Colonic mucosa (tissue), 4 donors: ENCODE measurements at places on chromosomes 1 and 21. TPM values are rescaled to one million over a fixed set of nuclear protein-coding genes. Genes with fewer than 3 reads are reported as not detected.

The HLX gene
- 1.7 TPM for total RNA-seq

The KRTAP7-1 gene
- not detected for total RNA-seq

The PRKAA2 gene
- total RNA-seq: 6.8 TPM

The SH3D21 gene
- 7.4 TPM for total RNA-seq

The ABCA4 gene
- 0.02 TPM for total RNA-seq

The CTSE gene
- total RNA-seq: 10.8 TPM

The SEC16B gene
- total RNA-seq: 5.2 TPM

The PCBP3 gene
- total RNA-seq: 2.1 TPM

The AQP10 gene
- 0.27 TPM for total RNA-seq

DNA sequence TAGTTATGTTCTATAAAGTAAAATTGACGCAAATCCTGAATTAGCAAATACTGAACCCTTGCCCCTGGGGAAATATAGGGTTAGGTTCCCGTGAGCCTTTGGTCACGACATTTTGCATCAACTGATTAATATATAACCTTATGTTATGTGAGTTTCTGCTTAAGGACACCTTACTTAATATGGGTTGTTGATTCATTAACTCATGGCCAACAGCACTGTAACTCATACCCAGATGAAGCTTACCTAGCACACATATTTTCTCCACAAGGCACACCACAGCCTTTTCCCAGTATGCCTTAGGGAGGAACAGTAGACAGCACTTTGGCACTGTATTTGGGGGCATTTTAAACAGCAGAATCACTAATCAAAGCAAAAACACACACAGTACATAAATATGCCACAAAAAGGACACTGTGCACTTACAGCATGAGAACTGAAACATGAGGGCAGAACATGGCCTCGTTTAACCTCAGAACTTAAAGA lies 15.1 kb downstream of the INAVA start:
- DNase-seq: no peak

DNA sequence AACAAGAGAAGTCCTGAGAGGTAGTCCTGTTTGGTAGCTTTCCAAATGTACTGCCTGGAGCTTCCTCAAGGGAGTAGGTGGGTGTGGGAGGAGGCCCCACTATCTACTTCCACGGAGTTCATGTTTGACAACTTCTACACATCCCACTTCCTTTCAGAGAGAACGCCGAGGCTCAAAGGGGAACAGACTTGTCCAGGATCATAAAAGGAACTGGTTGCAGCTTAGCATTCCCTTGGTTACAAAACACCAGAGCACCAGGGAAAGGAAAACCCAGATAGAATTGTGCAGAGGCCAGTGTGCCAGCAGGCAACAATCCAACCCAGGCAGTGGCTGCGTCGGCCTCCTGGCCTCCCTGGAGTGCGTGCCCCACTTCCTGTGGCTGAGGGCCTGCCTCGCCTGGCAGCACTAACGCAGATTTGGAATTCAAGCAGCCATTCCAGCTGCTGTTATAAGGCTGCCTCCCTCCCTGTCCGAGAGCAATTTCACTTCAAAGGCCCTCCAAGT lies 4.2 kb upstream of the RAP1GAP start:
- peak; percentile 33 for DNase-seq

DNA sequence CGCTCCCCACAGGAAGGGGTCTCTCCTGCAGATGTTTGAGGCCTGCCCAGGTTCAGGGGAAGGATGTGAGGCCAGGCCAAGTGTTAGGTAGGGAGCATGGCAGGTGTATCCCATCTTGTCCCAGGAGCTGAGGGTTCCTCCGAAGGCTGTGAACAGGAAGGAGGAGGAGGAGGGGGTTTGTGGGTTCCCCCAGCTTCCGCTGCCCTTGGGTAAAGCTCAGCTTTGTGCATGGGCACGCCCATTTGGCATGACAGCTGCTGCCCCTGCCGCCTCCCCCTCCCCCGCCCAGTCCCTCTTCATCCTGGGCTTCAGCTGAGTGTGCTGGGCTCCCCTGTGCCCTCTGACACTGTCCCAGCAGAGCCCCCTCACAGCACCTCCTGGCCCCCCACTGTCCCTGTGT lies 25.5 kb downstream of the TNFRSF8 start:
- DNase-seq: no peak

- peak; percentile 87 for DNase-seq
Measured at GRCh38 chr1:68232289-68233148, at the start of gene WLS. Gene WLS, minus strand, starts transcription at chr1:68232523. Its CDS starts 224 bp downstream, at chr1:68232299.

DNA sequence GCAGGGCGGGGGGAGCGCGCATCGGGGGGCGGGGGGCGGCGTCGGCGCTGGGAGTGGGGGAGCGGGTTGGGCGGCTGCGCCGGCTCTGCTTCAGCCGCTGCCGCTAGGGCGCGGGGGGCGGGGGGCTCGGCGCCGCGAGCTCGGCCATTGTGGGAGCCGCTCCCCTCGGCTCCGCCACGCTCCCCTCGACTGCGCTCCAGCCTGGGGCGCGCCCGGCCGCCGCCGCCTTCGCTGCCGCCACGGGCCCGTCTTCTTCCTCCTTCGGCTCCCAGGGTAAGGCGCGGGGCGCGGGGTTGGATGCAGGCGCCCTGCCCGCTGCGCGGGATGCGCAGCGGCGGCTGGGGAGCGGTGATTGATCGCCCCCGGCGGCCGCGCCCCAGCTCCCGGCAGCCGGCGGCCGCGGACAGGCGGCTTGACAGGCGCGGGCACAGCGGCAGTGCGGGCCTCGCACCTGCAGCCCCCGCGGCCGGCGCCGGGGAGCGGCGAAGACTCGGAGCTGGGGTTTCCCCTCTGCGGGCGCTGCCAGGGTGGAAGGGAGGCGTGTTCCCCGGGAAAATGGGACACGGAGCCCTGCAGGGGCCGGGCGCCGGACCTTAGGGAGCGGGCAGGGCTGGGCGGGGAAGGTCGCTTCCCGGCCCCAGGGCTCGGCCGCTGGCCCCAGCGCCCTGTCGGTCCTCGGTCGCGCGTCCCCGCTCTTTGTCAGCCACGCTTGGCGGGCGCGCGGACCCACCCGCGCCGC lies 55.3 kb downstream of the NDUFS5 start:
- no peak for DNase-seq

DNA sequence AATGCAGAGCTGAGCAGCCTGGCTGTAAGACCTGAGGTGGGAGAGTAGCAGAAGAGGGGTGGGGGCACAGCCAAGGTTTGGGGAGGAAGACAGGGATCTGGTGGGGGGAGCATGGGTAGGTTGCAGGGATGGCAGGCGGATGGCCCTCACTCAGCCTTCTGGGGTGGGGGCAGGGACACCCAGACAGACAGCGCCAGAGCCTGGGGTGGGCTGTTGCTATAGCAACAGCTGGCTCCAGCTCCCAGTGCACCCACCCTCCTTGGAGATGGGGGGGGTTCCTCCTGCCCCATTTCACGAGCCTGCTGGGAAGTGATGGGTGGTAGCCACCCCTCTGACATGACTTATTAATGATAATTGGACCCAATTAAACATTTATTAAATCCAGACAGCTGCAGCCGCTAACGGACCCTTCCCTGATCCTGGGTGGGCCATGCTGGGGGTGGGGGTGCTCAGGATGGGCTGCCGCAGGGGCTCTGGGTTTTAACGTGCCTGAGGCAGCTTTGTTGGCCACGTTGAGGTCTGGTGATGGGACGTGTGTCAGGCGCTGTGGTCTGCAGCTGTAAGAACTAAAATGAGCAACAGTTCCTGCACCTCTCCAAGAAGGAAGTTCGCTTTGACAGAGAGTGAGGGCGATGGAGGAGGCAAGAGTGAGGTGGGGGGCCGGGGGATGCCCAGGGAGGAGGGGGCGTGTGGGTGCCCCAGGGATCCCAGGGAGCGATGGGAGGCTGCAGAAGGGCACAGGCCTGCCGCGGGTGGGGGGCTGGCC lies 19.4 kb downstream of the AGRN start:
- DNase-seq: no peak

- no peak for DNase-seq
Measured at GRCh38 chr1:47996060-47996405, 1.2 kb downstream of the TRABD2B start.

- no peak for DNase-seq
Measured at GRCh38 chr1:3261007-3261968, 192.3 kb downstream of the PRDM16 start.

- DNase-seq: no peak
Measured at GRCh38 chr1:168419736-168420135, 124.1 kb downstream of the XCL2 start.

DNA sequence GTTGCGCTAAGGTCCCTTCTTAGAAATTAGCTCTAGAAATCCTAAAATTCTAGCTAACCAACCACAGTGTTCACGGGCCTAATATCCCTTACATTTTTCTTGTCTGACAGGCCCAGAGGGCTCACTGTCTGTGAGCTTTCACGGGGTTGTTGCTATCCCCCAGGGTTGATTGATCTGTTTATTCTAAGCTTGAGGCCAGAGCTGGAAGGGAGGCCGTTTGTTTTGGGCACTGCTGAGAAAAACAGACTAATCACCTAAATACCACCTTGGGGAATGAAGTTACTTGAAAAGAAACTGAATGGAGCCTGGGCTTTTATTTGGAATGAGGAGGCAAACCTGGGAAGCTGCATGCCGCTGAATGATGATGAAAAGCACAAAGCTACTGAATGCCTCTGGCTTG lies 162.4 kb downstream of the KIF26B start:
- DNase-seq: no peak

DNA sequence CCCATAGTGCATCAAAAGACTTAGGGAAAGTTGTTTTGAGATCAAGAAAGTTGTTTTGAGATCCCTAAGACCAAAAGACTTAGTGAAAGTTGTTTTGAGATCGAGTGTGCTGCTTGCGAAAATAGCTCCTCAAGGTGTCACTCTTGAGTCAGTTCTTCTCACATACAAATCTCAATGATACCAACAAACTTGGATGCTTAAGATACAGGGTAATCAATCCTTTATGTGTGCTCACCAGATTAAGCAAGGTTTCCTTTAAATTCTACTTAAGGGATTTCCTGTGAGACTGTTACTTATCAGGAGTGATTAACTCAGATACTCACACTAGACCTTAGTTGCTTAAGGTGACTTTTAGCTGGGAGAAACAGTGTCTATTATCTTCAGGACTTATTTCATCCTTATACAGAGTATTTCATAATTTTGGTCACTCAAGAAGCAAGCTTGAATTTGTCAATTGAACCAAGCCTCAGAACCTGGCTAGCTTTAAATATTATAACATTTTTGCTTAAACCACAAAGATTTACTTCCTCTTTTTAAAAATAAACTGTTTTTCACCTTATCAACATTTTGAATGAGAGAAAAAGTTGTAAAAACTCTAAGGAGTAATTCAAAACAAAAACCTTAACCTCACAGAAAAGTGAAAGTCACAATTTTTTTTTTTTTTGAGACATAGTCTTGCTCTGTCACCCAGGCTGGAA lies 8.0 kb upstream of the RLF start:
- DNase-seq: peak; percentile 31

GRCh38 chr1:71276466-71276865 lies 195.6 kb upstream of the ZRANB2 start:
- DNase-seq: no peak

DNA sequence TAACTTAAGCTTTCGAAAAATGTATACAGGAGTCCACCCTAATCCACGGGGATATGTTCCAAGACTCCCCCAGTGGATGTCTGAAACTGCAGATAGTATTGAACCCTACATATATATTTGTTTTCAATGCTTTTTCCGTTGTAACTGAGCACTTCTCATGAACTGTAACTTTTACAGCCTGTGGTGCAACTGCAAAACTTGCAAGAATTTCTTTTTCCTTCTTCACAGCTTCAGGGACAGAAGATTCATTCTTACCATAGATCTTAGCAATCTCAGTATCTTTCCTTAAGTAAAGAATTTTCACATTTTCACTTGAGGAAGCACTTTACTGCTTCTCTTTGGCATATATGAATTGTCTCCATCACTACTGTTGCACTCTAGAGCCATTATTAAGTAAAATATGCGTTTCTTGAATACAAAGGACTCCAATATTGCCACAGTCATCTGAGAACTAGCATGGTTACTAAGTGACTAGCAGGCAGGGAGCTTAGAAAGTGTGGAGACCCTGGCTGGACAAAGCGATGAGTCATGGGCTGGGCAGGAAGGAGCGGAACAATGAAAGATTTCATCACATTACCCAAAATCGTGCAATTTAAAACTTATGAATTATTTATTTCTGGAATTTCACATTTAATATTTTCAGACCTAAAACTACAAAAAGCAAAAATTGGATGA lies 14.1 kb downstream of the DPYD start:
- no peak for DNase-seq

- no peak for DNase-seq
Measured at GRCh38 chr1:94335447-94335846, 82.7 kb upstream of the ABCD3 start.

GRCh38 chr1:213183036-213183672 lies 132.1 kb downstream of the RPS6KC1 start:
- no peak for DNase-seq

DNA sequence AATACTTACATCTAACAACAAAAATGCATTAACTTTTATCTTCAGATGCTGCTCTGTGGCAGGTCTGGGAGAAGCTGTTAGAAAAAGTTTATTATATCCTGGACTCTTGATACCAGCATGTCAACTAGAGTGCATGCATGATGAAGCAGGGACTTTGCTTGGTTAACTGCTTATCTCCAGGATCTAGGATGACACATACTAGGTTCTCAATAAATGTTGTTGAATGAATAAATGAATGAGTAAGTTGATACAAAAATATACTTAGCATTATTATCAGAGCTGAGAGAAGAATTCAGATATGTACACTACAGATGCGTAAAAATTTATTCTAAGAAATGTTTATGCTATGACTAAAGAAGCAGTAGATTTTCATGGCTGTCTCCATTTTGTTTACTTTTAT lies 304.3 kb downstream of the LTN1 start:
- no peak for DNase-seq

DNA sequence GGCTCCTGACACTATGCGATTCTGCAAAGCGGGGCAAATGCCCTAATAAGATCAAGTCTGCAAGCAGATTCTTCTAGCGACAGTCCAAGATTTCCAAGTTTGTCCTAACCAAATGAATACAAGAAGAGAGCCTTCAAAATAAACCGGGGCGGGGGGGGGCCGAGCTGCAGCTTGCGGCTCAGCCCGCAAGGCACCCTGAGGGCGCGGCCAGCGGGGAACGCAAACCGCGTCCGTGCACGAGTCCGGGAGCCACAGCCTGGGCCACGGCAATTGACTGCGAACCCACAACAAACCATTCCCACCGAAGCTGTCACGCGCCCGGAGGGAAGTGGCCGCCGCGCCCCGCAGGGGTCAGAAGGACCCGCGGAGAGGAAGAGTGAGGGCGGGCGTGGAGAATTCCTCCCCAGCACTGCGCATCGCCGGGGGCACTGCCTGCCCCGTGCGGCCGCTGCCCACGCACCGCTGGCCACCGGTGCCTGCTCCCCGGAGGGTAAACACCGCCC lies 687 bp downstream of the TGFBR3 start:
- DNase-seq: peak; percentile 37
